ENCODE measurements at places on chromosomes 1 and 21. TPM values are rescaled to one million over a fixed set of nuclear protein-coding genes. Genes with fewer than 3 reads are reported as not detected.

ACTN2 gene
- total RNA-seq, result 0.79 TPM

DNA sequence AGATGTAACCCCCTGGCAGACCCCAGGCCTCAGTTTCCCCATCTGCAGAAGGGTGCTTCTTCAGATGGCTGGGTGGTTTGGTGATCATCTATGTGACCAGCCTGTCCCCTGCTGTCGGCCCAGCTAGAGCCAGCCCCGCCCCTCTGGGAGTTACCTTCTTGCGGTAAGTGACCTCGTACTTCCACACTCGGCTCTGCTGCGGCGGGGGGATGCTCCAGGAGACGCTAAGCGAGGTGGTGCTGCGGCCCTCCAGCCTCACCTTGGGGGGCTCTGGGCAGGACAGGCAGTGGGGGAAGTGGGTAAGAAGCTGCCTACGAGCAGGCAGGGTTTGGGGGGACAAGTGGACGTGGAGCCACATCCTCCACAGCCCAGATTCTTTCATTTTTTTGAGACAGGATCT, 20.4 kb downstream of the EPHA2 start:
- peaks cover 10% of the 10 kb centered on the region for H3K4me1 ChIP-seq
- no peak overlapping the region for H3K4me3 ChIP-seq
- H3K27me3 ChIP-seq, result no peaks in the 10 kb centered on the region

PRELP gene
- total RNA-seq, result 0.43 TPM

FAM177B gene
- total RNA-seq, result not detected

- no peak overlapping the region for H3K4me3 ChIP-seq
- no peaks in the 10 kb centered on the region for H3K36me3 ChIP-seq
- peaks cover 5% of the 10 kb centered on the region for H3K4me1 ChIP-seq
Measured at GRCh38 chr1:76426606-76427005, 352.1 kb downstream of the ST6GALNAC3 start.

DNA sequence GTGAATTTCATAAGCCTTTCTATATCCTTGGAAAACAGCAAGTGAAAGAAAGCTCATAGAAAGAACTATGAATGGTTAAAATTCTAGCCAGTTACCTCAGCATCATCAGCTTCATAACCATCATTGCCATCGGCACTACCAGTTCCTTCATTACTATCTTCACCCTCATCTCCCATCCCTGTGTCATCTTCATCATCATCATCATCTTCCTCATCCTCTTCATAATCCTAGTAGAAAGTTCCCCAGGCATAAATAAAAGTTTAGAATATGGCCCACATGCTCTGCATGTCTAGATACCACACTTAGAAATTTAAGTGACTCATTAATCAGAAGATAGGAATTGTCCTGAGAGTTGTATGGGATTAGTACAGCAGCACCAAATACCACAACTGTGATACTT, 49.0 kb downstream of the TPR start:
- no peak for DNase-seq
- no peaks in the 10 kb centered on the region for H3K27me3 ChIP-seq
- H3K36me3 ChIP-seq, result peaks cover 82% of the 10 kb centered on the region
- no peak overlapping the region for H3K27ac ChIP-seq
- H3K4me3 ChIP-seq, result no peak overlapping the region

- no peaks in the 10 kb centered on the region for H3K27me3 ChIP-seq
- no peak overlapping the region for H3K4me3 ChIP-seq
- no peaks in the 10 kb centered on the region for H3K4me1 ChIP-seq
- DNase-seq, result no peak
- H3K36me3 ChIP-seq, result no peaks in the 10 kb centered on the region
- H3K27ac ChIP-seq, result no peak overlapping the region
Measured at GRCh38 chr1:187236676-187237075, 407.9 kb downstream of the PLA2G4A start.

DNA sequence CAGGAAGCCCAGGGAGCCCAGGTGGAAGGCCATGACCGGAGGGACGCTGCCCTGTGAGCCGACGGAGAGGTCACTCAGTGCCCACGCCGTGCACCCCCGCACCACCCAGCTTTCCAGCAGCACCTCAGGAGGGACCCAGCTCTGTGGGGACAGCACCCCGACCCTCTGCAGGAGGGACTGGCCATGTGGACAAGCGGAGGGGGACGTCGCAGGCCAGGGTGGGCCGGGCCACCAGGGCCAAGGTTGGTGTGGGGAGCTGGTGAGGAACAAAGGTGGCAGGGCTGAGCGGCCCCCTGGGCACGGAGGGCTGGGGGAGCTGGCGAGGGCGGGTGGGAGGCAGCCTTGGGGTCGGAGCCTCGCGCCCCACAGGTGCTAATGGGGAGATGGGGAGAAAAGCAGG, 22.8 kb downstream of the NADK start:
- no peak overlapping the region for H3K4me3 ChIP-seq
- no peak overlapping the region for H3K27ac ChIP-seq
- H3K4me1 ChIP-seq, result no peaks in the 10 kb centered on the region
- H3K36me3 ChIP-seq, result peaks cover 20% of the 10 kb centered on the region
- DNase-seq, result no peak

DNA sequence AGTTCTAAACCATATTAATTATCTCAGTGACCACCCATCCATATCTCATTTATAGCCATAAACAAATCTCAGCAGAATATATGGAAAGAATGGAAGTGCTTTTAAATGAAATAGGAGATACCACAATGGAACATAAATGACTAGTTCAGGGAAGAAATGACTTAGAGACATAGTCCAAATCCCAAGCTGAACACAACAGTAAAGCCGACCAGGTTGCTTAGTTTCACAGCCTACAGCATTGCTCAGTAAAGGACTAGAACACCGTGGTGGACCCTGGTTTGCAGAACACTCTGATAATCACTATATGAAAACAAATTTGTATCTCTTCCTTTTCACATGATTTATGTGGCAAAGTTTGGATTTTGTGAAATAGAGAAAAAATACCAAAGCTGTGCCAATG, 40.3 kb downstream of the MYSM1 start:
- H3K27me3 ChIP-seq, result no peaks in the 10 kb centered on the region
- peaks cover 99% of the 10 kb centered on the region for H3K36me3 ChIP-seq
- H3K4me1 ChIP-seq, result no peaks in the 10 kb centered on the region
- no peak for DNase-seq

- no peak overlapping the region for H3K27ac ChIP-seq
- DNase-seq, result no peak
- peaks cover 6% of the 10 kb centered on the region for H3K4me1 ChIP-seq
- H3K4me3 ChIP-seq, result no peak overlapping the region
- H3K27me3 ChIP-seq, result no peaks in the 10 kb centered on the region
- H3K36me3 ChIP-seq, result no peaks in the 10 kb centered on the region
Measured at GRCh38 chr21:31473685-31474345, 129.8 kb upstream of the TIAM1 start.

GRCh38 chr1:41365772-41366454, 4.7 kb downstream of the FOXO6 start:
- peaks cover 4% of the 10 kb centered on the region for H3K4me1 ChIP-seq
- peaks cover 70% of the 10 kb centered on the region for H3K27me3 ChIP-seq
- H3K4me3 ChIP-seq, result no peak overlapping the region
- peak; percentile 71 for DNase-seq
- H3K36me3 ChIP-seq, result no peaks in the 10 kb centered on the region

CASQ2 gene
- total RNA-seq, result not detected

DNA sequence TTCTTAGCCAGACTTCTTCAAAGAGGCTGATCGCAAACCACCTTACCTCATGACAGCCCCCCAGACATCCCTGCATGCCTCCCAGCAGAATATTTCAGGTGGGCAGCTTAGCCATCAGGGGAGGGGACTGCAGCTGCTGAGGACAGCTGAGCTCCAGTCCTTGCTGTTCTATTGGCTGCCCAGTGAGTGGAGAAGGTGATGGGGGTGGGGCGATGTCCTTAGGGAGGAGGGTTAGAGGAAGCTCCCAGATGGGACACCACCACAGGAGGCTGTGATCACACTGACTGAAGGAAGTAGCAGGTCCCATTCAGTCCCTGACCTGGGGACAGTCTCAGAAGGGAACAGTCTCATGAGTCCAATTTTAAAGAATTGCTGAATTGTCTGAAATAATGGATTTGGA, 38.3 kb downstream of the GJA5 start:
- peaks cover 6% of the 10 kb centered on the region for H3K4me1 ChIP-seq
- H3K27ac ChIP-seq, result no peak overlapping the region

DNA sequence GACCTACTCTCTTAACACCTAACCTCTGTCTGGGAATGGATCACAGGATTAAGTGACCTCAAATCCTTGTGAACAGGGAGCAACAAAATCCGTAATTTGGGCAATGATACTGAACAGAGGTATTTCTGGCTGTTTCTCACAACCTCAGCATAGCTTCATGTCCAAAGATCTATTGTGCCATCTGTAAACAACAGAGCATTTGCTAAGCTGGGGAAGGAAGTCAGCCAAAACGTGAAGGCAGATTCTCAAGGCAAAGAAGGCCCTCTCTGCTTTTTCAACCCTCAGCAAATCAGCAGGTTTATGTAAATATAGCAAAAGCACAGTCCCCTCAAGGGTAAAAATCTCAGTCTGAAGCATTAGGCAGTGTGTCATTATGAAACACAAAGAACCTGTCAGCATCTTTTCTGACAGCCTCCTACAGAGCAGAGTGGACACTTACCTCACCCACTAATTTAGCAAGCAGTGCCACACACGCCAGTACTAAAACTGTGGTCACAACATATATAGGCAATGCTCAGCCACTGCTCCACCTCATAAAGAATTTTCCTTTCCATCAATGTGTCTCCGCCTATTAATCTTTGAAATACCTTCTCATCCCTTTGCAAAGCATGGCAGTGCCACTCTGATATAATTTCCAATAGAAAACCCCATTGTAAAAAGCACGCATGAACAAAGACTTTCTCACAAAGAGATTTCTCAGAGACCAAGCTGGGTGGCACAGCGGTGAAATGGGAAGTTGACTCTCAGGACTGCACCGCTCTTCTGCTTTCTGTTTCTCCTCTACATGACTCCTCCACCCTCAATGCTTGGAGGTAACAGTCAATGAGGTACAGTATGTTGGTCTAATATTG, 188.0 kb downstream of the RERE start:
- no peak for DNase-seq
- no peaks in the 10 kb centered on the region for H3K27me3 ChIP-seq
- H3K4me1 ChIP-seq, result peaks cover 40% of the 10 kb centered on the region
- H3K36me3 ChIP-seq, result no peaks in the 10 kb centered on the region

- no peaks in the 10 kb centered on the region for H3K36me3 ChIP-seq
- H3K4me3 ChIP-seq, result no peak overlapping the region
- peaks cover 36% of the 10 kb centered on the region for H3K27me3 ChIP-seq
- H3K27ac ChIP-seq, result no peak overlapping the region
- no peak for DNase-seq
Measured at GRCh38 chr1:177190308-177190970, 19.7 kb downstream of the BRINP2 start.

DNA sequence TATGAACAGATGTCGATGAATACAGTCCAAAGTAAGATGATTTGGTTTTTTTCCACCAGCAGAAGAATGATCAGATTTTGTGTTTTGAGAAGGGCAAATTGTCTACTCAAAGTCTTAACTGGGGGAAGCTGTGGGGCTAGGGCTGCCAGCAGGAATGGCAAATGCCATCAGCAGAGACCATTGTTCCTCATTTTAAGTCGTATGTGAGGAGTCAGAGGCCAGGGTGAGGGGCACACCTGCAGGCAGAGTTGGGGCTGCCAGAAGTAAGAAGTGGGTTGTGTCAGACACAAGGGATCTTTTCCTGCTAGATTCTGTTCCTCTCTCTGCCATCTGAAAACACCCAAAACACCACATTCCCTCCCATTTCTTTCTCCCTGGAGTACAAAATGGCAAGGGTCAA, 8.7 kb downstream of the PARK7 start:
- H3K4me1 ChIP-seq, result no peaks in the 10 kb centered on the region
- H3K27me3 ChIP-seq, result no peaks in the 10 kb centered on the region
- DNase-seq, result no peak
- peaks cover 74% of the 10 kb centered on the region for H3K36me3 ChIP-seq

OR2L13 gene
- not detected for total RNA-seq

- no peak for DNase-seq
- H3K27ac ChIP-seq, result no peak overlapping the region
- no peaks in the 10 kb centered on the region for H3K27me3 ChIP-seq
- no peak overlapping the region for H3K4me3 ChIP-seq
Measured at GRCh38 chr1:229479660-229480399, 28.3 kb downstream of the NUP133 start.

DNA sequence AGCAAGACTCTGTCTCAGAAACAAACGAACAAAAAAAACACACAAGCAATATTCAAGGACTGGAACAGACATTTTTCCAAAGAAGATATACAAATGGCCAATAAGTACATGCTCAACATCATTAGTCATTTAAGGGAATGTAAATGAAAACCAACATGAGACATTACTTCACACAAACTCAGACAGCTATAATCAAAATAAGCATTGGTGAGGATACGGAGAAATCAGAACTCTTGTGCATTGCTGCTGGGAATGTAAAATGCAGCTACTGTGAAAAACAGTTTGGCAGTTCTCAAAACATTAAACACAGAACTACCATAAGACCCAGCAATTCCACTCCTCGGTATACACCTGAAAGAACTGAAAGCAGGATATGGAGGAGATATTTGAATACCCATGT, 15.4 kb downstream of the NOL9 start:
- no peak for DNase-seq
- H3K27me3 ChIP-seq, result no peaks in the 10 kb centered on the region
- H3K27ac ChIP-seq, result no peak overlapping the region
- H3K36me3 ChIP-seq, result peaks cover 54% of the 10 kb centered on the region
- H3K4me1 ChIP-seq, result no peaks in the 10 kb centered on the region

GRCh38 chr1:174262349-174263241, 103.3 kb downstream of the RABGAP1L start:
- no peak overlapping the region for H3K4me3 ChIP-seq
- no peaks in the 10 kb centered on the region for H3K27me3 ChIP-seq
- DNase-seq, result peak; percentile 58
- H3K36me3 ChIP-seq, result no peaks in the 10 kb centered on the region
- no peak overlapping the region for H3K27ac ChIP-seq
- no peaks in the 10 kb centered on the region for H3K4me1 ChIP-seq

All from endodermal cell (in vitro differentiated cells).